ENCODE measurements at places on chromosomes 1 and 21.

GRCh38 chr1:42942444-42942843 is 16.2 kb downstream of the SLC2A1 start:
- DNase-seq: no peak

DNA sequence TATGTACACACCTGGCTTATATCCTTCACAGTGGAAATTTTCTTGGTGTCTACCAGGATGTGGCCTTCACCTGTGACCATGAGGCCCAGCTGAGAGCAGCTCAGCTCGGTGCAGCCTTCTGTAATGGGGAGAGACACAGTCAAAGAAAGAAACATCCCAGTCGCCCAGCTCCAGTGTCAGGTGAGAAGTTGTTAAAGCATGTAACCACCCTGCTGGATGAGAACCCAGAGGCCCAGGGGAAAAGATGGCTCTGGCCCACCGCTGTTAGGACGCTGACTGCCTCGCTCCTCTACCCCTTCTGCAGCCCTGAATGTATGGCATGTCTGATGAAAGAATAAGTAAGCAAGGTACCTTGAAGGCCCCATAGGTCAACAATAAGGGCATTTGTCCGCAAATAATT is 52.7 kb downstream of the SCCPDH start:
- DNase-seq: no peak

- no peak for DNase-seq
Observed at GRCh38 chr1:39981385-39981784, 26.4 kb downstream of the MFSD2A start.

- DNase-seq: no peak
Observed at GRCh38 chr1:34140011-34140676, 24.9 kb downstream of the CSMD2 start.

DNA sequence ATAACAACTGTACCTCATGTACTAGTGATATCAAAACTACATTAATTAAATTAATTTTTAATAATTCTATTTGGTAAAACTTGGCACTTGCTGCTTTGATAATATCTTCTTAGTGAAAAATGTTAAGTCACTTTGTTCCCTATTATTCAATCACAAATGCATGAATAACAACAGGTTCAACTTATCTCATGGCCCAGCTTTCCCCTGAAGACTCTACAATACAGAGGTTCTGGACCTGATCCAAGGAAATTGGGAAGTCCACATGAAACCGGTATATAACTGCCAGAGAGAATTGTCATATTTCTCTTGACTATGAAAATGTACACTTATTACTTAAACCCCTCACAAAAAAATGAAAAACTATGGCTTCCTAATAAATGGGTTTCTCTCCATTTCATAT is 33.9 kb upstream of the PTPRC start:
- DNase-seq: no peak

- no peak for DNase-seq
Observed at GRCh38 chr1:85109475-85109874, 61.2 kb upstream of the MCOLN3 start.

GRCh38 chr1:109740615-109741373 is at the start of gene GSTM3:
Gene GSTM3 (minus strand): TSS chr1:109741038. CDS start chr1:109740287, 751 bp downstream.
- no peak for DNase-seq

GRCh38 chr1:232709386-232709785 is 79.5 kb upstream of the SIPA1L2 start:
- DNase-seq: no peak

GRCh38 chr21:34997294-34997693 is 51.8 kb downstream of the RUNX1 start:
- DNase-seq: no peak

GRCh38 chr1:201085902-201086735 is 26.1 kb downstream of the CACNA1S start:
- DNase-seq: no peak

DNA sequence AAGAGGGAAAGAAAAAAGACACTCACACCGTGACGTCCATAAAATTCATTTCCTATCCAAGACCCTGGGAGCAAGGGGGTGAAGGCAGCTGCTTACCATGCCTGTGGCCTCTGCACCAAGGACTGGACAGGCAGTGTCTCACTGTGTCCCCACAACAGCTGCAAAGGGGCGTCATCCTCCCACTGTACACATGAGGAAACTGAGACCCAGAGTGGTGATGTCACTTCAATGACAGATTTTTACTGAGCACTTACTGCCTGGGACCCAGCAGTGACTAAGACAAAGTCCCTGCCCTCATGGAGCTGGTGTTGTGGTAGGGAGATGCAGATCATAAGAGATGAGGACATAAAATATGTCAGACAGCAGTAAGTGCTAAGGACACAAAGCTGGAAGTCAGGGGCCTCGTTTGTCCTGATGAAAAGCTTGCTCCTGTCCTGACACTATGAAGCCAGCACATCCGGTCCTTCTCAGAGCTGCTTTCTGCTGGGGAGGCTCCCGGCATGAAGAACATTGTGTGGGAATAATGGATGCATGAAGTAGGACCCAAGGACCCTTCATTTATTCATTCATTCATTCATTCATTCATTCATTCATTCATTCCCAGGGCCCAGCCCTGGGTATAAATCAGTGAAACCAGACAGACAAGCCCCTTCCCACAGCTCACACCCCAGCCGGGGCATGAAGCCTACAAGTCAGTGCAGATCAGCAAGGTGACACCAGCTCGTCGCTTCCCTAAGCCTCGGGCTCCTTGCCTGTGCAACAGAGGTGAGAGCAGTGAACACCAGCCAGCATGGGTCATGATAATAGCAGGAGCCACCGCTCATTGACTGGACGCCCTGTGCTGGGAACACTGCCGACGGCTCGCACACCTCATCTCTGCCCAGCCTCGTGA is 473.7 kb downstream of the MATN1 start:
- no peak for DNase-seq

GRCh38 chr1:215160351-215160750 is 77.8 kb downstream of the KCNK2 start:
- no peak for DNase-seq

DNA sequence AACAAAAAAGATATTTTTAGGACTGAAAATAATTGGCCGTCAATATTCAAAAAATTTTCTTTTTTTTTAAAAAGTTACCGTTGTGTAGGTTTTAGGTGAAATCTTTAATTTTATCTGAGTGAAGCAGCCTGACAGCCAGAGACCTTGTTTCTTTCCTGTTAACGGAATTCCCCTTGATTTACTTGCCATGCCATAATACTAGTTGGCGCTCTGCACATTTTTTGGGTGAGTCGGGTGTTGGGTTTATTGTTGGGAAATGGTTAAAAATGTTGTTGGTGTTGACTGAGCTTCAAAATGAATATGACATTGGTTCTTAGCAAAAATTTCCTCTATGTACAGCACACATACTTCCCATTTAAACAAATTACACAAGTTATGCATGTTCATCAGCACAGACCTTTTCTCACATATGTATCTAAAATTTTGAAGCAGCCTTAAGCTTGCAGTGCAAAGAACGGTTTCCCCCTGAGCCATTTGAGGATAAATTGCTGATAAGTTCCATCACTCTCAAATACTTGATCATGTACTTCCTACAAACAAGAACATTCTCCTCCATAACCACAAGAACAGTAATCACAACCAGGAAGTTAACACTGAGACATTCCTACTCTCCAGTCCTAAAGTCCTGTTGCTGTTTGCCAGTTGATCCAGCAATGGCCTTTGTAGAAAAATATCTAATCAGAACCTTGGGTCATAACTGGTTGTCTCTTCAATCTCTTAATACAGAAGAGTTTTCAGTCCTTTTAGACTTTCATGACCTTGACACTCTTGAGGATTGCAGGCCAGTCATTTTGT is 34.2 kb downstream of the CAMTA1 start:
- no peak for DNase-seq

DNA sequence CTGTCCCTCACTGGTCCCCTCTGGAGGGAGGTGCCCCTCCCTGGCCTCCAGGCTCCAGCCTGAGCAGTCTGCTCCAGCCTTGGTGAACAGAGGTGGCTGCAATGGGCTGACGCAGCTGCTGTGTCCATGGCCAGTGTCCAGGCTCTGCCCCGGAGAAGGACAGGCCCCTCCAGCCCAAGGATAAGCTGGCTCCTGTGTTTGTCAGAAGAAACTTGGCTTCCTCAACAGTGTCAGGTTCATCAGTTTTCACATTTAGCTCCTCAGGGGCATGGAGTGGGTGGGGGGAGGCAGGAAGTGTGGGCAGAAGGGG is 402.8 kb downstream of the MATN1 start:
- DNase-seq: no peak

- no peak for DNase-seq
Observed at GRCh38 chr1:47416319-47417169, 459 bp downstream of the FOXE3 start.

DNA sequence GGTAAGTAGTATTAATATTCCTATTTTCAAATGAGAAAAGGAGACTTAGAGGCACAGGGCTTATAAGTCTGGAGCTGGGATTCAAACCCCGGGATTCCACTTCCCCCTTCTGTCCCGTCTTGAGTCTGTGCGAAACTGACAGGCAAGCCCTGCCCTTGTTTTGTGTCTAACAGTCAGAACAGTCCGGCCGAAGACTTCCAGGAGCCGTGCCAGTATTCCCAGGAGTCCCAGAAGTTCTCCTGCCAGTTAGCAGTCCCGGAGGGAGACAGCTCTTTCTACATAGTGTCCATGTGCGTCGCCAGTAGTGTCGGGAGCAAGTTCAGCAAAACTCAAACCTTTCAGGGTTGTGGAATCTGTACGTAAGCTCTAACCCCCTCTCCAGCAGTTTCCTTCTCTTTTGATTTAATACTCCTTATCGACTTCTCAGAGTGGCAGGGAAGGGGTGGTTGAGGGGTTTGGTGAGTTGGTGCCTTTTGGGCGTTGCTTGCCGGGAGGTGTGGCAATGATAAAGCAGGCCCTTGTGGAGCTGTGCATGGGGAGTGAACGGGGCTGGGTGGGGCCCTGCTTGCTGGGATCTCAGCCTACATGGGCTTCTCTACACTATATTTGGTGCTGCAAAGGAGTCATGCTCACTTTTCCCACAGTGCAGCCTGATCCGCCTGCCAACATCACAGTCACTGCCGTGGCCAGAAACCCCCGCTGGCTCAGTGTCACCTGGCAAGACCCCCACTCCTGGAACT is 29.4 kb downstream of the IL6R start:
- no peak for DNase-seq

DNA sequence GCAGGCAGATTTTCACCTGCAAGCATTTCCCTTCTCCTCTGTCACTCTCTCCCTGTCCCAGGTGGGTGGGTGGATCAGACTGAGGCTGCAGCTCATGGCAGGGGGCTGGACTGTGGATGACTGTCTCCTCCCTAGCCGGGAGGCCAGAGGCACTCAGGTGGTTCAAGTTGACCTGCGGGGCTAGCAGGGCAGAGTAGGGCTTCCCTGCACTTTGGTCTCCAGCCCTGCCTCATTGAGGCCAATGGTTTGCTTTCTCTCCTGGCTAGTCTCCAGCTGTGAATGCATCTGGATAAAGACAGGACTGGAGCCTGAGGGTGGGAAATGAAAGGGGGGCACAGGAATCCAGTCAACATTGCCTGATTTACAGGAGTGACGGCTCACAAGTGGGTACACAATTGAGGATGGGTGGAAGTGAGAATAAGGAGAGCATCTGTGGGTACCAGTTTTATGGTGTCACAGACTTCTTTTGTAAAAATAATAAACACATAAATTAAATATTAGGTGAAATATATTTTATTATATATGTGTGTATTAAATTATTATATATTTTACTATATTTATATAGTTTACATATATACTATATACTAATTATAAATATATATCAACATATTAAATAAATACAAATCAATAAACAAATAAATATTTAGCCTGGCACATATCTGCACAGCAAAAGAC is 25.6 kb downstream of the RUNX1 start:
- DNase-seq: no peak

- no peak for DNase-seq
Observed at GRCh38 chr1:67886076-67886475, 52.8 kb upstream of the GNG12 start.

GRCh38 chr1:74767490-74767889 is 34.5 kb downstream of the TYW3 start:
- DNase-seq: no peak

- no peak for DNase-seq
Observed at GRCh38 chr1:214670098-214670497, 67.1 kb downstream of the CENPF start.

GRCh38 chr1:9331016-9331415 is 38.3 kb downstream of the SPSB1 start:
- no peak for DNase-seq

GRCh38 chr1:229843627-229844238 is 217.7 kb downstream of the URB2 start:
- no peak for DNase-seq

- no peak for DNase-seq
Observed at GRCh38 chr1:74504125-74504932, 8.1 kb downstream of the LRRC53 start.

DNA sequence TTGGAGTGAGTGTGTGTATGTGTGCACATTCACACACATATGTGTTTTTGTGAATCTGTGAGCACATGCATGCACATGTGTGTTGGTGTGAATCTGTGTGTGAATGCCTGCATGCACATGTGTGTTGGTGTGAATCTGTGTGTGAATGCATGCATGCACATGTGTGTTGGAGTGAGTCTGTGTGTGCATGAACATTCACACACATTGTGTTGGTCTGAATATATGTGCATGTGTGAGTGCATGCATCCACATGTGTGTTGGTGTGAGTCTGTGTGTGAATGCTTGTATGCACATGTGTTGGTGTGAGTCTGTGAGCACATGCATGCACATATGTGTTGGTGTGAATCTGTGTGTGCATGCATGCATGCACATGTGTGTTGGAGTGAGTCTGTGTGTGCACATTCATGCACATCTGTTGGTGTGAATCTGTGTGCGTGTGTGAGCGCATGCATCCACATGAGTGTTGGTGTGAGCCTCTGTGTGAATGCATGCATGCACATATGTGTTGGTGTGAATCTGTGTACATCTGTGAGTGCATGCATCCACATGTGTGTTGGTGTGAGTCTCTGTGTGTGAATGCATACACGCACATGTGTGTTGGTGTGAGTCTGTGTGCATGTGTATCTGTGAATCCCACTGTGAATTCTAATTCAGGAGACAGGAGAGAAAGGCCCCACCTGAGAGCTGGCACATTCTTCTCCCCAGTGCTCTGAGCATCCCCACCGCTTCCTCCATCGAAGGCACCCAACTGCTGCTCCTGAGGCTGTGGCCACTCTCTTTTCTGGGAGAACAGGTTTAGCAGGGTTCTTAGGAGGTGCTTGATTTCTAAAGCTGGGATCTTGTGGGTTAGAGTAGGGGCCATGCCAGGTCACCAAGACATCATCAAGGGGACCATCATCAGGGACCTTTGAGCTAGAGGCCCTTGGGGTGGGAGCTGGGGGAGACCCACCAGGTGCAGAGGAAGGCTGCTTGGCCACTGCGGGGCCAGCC is 117.5 kb upstream of the ARHGEF16 start:
- DNase-seq: no peak

- no peak for DNase-seq
Observed at GRCh38 chr1:56434740-56435139, 144.6 kb downstream of the PLPP3 start.

- DNase-seq: no peak
Observed at GRCh38 chr1:36612881-36613280, 130.2 kb upstream of the CSF3R start.

Data from cortex of kidney (tissue), 1 donor.